ENCODE measurements at places on chromosomes 1 and 21.

GRCh38 chr1:42924851-42925760, 33.6 kb downstream of the SLC2A1 start:
- DNase-seq: no peak

DNA sequence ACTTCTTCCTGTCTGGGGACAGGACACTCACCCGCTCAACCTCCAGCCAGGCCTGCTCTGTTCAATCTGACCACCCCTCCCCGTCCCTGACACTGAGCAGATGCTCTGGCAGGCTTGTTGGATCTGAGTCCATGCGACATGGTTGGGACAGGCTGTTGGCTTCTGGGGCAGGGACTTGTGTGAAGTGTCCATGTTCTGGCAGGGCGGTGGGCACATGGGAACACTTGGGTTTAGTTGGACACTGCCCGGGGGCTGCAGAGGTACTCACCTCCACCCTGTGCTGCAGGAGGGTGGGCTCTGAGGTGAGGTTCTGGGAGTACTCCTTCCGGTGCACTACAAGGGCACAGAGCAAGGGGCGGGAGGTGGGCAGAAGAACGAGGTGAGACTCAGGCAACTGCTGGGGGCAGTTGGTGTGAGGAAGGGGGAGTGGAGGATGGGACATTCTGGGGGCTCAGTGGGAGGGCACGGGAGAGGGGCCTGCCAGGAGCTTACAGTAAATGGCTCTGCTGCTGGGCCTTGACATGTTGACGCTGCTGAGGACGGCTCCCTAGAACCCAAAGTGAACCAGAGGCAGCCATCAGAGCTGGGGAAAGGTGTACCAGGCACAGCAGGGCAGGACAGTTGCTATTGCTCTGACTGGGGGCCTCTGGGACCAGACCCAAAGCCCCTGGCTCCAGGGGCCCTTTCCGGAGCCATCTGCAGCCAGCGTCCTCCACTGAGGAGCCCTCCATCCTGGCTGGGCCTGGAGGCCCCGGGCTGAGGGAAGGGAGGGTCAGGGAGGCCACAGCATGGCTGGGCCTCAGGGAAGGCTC, 2.3 kb downstream of the EPS8L3 start:
- DNase-seq: no peak

- no peak for DNase-seq
Observed at GRCh38 chr1:180598333-180598974, 33.4 kb upstream of the XPR1 start.

- DNase-seq: peak; percentile 62
Observed at GRCh38 chr1:25019337-25020172, 89.5 kb upstream of the RUNX3 start.

- DNase-seq: no peak
Observed at GRCh38 chr1:81558291-81559076, 242.2 kb upstream of the ADGRL2 start.

DNA sequence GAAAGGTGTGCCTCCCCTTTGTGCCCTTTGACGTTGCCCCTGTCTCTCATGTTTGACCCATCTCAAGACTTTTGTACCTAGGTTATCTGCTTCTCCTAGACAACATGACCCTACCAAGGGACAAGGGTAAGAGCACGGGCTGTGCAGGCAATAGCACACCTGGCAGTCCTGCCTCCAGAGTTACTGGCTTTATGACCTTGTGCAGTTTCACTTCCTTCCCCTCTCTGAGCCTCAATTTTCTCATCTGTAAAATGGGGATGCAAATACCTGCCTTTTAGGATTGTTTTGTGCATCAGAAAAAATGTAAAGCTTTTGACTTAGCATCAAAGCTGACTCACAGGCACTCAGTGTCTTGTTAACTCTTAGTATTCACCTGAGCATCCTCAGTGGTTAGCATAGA, 36.4 kb downstream of the ELK4 start:
- no peak for DNase-seq

DNA sequence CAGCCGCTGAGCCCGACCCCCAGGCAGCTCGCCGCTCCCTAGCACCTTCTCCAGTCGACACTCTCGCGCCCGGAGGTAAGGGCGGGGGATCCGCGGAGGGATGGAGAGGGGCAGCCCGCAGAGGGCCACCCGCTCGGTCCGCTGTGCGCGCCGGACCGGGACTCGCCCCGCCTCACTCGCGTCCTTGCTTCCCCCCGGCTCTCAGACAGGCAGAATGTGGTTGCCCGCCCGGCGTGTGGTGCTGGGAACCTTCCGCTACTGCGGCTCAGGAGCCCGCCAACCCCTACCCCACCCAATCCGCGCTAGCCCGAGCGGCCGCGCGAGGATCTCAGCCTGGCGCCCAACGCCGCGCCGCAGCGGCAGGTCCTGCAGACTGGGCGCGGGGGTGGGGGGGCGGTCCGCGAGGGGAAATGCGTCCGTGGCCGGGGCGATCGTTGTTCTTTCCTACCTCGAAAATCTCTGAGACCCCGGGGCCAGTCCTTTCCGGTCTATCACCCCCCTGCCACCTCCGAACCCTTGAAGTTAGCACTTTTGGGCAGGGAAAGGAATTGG, 404 bp downstream of the LRRC8C start:
- DNase-seq: peak; percentile 26

DNA sequence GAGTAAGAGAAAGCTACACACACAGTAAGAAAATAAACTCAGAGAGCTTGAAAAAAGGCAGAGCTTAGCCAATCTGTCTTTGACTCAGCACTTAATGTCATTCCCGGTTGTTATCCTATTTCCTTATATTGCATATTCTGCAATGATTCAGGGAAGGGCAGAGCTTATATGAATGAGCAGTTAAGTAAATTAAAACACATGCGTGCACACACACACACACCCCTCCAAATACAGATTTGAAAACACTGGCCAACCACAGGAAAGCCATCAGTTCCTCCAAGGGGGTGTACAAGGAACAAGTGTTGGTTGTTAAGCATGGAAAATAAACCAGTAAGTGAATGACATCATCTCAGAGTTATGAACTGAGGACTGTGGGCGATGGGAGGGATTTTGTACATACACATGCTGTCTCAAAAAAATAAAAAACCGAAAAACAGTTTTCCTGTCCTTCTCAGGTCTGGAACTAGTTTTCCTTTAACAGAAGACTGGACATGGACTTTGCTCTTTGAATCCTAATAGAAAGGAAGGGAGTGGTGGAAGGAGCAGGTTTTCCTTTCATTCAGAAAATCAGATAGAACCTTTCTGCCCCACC, 1.0 kb downstream of the IQGAP3 start:
- DNase-seq: no peak

Data from GM18507 (cell line).